ENCODE measurements at places on chromosomes 7 and 10.

DNA sequence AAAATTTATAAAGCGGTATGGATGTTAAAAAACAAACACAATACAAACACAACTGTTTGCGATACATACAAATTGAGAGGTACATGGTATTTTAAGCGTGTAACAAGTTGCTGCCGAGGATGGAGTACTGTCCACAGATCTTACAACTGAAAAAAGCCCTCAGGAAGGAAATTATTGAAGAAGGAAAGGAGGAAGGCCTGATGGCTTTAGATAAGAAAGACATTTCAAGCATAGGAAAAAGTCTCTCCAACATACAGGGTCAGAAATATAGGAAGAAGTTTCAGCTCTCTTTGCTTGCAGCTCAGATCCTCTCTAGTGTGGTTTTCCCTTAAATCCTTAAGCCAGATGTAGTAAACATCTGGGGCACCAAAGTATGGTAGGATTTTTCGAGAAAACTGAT, 25.0 kb downstream of the RBM28 start:
- no peak overlapping the region for H3K4me3 ChIP-seq
- H3K27ac ChIP-seq, result no peak overlapping the region
- no peaks in the 10 kb centered on the region for H3K4me1 ChIP-seq
- peaks cover 92% of the 10 kb centered on the region for H3K36me3 ChIP-seq

GRCh38 chr10:13634207-13634606, 47.4 kb downstream of the PRPF18 start:
- peak overlapping the region; percentile 38 for H3K27ac ChIP-seq
- H3K4me3 ChIP-seq, result no peak overlapping the region
- peak; percentile 1 for DNase-seq
- H3K27me3 ChIP-seq, result no peaks in the 10 kb centered on the region
- H3K36me3 ChIP-seq, result peaks cover 25% of the 10 kb centered on the region

- DNase-seq, result no peak
- no peak overlapping the region for H3K4me3 ChIP-seq
- no peaks in the 10 kb centered on the region for H3K36me3 ChIP-seq
- no peak overlapping the region for H3K27ac ChIP-seq
- no peaks in the 10 kb centered on the region for H3K4me1 ChIP-seq
Measured at GRCh38 chr7:22443370-22444180, 56.4 kb downstream of the STEAP1B start.

- no peaks in the 10 kb centered on the region for H3K4me1 ChIP-seq
- DNase-seq, result no peak
- H3K27me3 ChIP-seq, result no peaks in the 10 kb centered on the region
- H3K36me3 ChIP-seq, result no peaks in the 10 kb centered on the region
- H3K4me3 ChIP-seq, result no peak overlapping the region
- H3K27ac ChIP-seq, result no peak overlapping the region
Measured at GRCh38 chr7:159078193-159078910, 66.3 kb downstream of the VIPR2 start.

DNA sequence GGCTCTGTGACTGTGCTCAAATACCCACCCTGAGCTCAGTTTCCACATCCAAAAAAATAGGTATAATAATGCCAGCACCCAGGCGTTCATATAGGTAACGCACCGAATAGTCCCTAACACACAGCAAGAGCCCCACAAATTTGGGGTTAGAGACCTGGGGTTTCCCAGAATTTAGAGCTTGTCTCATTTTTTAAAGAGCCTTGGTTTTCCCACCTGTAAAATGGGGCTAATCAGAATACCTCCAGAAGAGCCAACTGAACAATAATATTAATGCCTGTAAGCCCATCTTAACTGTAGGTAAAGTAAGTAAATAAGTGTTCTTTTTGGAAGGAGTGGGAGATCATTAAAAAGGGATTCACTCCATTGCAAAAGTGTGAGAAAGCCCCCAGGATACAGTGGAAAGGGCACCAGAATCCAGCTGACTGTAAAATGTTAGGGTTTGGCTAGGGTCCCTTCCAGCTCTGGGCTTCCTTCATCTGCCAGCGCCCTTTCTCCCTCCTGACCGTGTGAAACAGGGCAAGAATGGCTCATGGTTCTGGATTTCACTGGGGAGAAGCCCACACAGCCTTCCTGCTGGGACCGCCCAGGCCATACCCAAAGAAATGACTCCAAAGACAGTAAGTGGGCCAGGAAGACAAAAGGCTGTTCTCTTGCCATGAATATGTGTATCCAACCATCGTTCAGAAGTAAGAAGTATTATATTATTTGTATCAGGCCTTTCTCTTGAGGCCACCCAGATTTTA, 2.1 kb downstream of the MTURN start:
- no peak overlapping the region for H3K27ac ChIP-seq
- peaks cover 15% of the 10 kb centered on the region for H3K27me3 ChIP-seq
- peak overlapping the region; percentile 78 for H3K4me3 ChIP-seq

- no peaks in the 10 kb centered on the region for H3K27me3 ChIP-seq
- H3K4me1 ChIP-seq, result peaks cover 10% of the 10 kb centered on the region
- peaks cover 65% of the 10 kb centered on the region for H3K36me3 ChIP-seq
- H3K4me3 ChIP-seq, result no peak overlapping the region
- no peak for DNase-seq
Measured at GRCh38 chr10:100223879-100224278, 5.5 kb downstream of the CHUK start.

DNA sequence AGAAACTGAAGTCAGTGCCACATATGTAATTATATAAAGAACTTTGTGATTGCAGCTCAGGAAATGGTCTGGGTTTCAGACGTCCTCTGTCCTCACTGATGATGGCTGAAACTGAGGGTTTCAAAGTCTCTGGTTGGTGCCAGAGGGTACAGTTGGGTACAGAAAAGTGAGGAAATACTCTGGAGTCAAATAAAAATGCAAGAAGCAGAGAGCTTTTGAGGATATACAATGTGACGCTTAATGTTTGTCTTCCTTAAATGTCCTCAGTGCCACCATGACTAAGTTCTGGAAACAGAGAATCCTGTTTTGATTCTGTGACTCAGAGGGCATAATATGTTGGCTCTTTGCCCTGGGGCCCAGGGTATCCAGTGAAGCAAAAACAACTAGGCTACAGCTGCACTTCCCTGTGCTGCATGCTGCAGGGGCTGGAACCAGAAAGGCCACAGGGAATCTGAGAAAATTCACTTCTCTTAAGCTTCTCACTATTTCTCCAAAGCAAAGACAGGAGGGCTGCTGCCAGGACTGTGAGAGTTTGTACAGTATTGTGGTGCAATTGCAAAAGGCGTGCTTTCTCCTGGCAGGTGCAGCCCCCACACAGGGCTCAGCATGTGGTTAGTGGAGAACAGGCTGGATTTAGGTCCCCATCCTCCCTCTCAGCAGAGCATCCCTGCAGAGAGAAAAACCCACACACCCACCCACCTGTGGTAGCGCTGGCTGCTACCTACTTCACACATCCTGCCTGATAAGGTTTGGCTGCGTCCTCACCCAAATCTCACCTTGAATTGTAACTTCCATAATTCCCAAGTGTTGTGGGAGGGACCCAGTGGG, 169.5 kb upstream of the SVIL start:
- no peaks in the 10 kb centered on the region for H3K27me3 ChIP-seq
- H3K4me1 ChIP-seq, result peaks cover 29% of the 10 kb centered on the region
- H3K36me3 ChIP-seq, result no peaks in the 10 kb centered on the region
- peak overlapping the region; percentile 89 for H3K27ac ChIP-seq
- DNase-seq, result peak; percentile 95

- peak; percentile 1 for DNase-seq
- peaks cover 18% of the 10 kb centered on the region for H3K4me1 ChIP-seq
Measured at GRCh38 chr10:44628921-44629320, 244.0 kb upstream of the CXCL12 start.

GRCh38 chr7:32330602-32331001, 159.6 kb downstream of the LSM5 start:
- H3K4me3 ChIP-seq, result no peak overlapping the region
- no peaks in the 10 kb centered on the region for H3K36me3 ChIP-seq
- H3K27me3 ChIP-seq, result no peaks in the 10 kb centered on the region
- no peaks in the 10 kb centered on the region for H3K4me1 ChIP-seq
- H3K27ac ChIP-seq, result no peak overlapping the region
- no peak for DNase-seq

GRCh38 chr7:98168181-98168903, 42.9 kb upstream of the BHLHA15 start:
- H3K27me3 ChIP-seq, result peaks cover 28% of the 10 kb centered on the region
- peaks cover 25% of the 10 kb centered on the region for H3K36me3 ChIP-seq
- no peak overlapping the region for H3K27ac ChIP-seq
- H3K4me1 ChIP-seq, result peaks cover 4% of the 10 kb centered on the region
- no peak overlapping the region for H3K4me3 ChIP-seq

DNA sequence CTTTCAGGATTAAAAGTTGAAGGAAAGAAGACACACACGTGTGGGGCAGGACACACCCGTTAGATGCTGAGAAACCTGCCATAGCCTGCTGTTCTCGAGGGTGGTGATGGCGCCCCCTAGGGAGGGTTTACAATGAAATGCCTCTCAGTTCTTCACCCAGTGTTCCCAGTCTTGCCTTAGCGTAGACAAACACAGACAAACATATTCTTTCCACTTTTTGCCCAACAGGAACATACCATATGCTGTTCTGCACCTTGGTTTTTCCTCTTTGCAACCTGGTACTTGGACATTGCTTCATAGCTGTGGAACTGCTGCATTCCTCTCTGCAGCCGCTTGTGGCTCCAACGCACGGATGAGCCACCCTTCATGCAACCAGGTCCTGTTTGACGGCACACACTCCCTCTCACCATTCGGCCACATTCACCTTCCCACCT, 23.3 kb upstream of the HSPA12A start:
- DNase-seq, result no peak
- H3K4me1 ChIP-seq, result no peaks in the 10 kb centered on the region
- H3K27ac ChIP-seq, result no peak overlapping the region
- no peaks in the 10 kb centered on the region for H3K36me3 ChIP-seq
- no peaks in the 10 kb centered on the region for H3K27me3 ChIP-seq

DNA sequence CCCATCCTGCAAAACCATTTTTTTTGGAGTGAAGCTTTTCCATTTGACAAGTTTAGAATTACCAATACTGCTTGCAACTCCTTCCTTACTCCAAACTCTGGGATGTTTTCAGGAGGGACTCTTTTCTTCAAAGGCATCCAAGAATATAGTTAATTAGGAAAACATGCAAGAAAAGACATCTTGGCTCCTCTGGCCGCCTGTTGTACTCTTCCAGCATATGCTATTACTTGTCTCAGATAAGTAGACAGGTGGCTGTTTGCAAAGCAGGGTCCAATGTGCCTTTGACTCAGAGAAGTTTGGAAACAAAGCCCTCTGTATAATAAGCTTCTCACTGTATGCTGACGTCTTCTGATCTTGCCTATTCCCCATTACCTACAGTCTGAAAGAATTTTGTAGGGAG, 746.5 kb downstream of the AUTS2 start:
- no peaks in the 10 kb centered on the region for H3K27me3 ChIP-seq
- DNase-seq, result no peak
- no peak overlapping the region for H3K27ac ChIP-seq
- H3K4me3 ChIP-seq, result no peak overlapping the region
- no peaks in the 10 kb centered on the region for H3K36me3 ChIP-seq
- H3K4me1 ChIP-seq, result no peaks in the 10 kb centered on the region

- DNase-seq, result no peak
- no peaks in the 10 kb centered on the region for H3K27me3 ChIP-seq
- no peak overlapping the region for H3K4me3 ChIP-seq
- H3K4me1 ChIP-seq, result no peaks in the 10 kb centered on the region
- no peaks in the 10 kb centered on the region for H3K36me3 ChIP-seq
- no peak overlapping the region for H3K27ac ChIP-seq
Measured at GRCh38 chr10:70931168-70931815, 42.9 kb upstream of the PCBD1 start.

GRCh38 chr10:5064656-5065055, 29.6 kb upstream of the AKR1C3 start:
- H3K4me3 ChIP-seq, result no peak overlapping the region
- no peaks in the 10 kb centered on the region for H3K36me3 ChIP-seq
- no peaks in the 10 kb centered on the region for H3K27me3 ChIP-seq
- no peak overlapping the region for H3K27ac ChIP-seq
- no peak for DNase-seq
- no peaks in the 10 kb centered on the region for H3K4me1 ChIP-seq

- H3K27me3 ChIP-seq, result peaks cover 26% of the 10 kb centered on the region
- no peaks in the 10 kb centered on the region for H3K36me3 ChIP-seq
- H3K27ac ChIP-seq, result no peak overlapping the region
- H3K4me1 ChIP-seq, result peaks cover 5% of the 10 kb centered on the region
- DNase-seq, result no peak
Measured at GRCh38 chr7:108008240-108008639, 5.3 kb upstream of the LAMB1 start.

DNA sequence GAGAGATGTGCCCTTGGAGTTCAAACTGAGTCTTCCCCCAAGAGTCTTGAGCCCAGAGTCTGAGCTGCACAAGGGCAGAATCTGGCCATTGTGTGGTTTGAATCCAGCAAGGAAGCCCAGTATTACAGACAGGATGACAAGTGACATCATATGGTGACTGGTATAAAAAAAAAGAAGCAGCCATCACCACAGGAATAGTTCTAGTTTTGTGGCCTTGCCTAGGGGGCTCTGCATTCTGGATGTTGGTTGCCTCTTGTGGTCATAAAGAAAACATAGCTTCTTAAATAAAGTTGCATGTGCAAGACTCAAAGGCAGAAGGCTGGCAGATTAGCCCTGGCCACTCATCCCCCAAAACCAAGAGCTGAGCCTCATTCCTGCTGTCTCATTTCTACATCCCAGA, 16.8 kb upstream of the LRRC72 start:
- H3K4me3 ChIP-seq, result no peak overlapping the region
- no peaks in the 10 kb centered on the region for H3K27me3 ChIP-seq
- no peaks in the 10 kb centered on the region for H3K4me1 ChIP-seq
- DNase-seq, result no peak

DNA sequence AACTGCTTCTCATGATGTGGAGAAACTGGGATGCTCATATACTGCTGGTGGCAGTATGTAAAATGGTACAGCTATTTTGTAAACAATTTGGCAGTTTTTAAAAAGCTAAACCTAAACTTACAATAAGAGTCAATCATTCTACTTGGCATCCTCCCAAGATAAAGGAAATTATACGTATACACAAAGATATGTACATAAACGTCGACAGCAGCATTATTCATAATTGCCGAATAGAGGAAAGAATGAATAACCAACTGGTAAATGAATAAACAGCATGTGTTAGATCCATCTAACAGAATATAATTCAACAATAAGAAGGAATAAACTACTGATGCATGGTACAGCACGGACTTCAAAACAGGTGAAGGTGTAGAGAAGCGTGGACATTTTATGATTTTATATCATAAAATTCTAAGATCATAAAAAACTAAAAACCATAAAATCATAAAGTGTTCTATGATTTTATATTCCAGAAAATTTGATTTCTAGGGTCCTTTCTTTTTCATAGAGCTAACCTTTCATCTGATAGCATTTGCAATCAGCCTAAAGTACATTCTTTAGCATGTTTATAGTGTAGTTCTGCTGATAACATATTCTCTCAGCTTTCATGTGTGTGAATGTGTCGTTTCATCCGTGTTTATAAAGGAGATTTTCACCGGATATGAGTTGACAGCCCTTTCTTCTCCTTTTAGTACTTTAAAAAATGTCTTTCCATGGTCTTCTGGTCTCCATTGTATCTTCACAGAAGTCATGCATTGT, 261.5 kb downstream of the DIP2C start:
- H3K27me3 ChIP-seq, result no peaks in the 10 kb centered on the region
- no peaks in the 10 kb centered on the region for H3K36me3 ChIP-seq
- H3K4me3 ChIP-seq, result no peak overlapping the region
- DNase-seq, result no peak
- H3K4me1 ChIP-seq, result no peaks in the 10 kb centered on the region
- no peak overlapping the region for H3K27ac ChIP-seq

GRCh38 chr10:34131152-34131551, 683.9 kb downstream of the PARD3 start:
- no peaks in the 10 kb centered on the region for H3K27me3 ChIP-seq
- no peak overlapping the region for H3K27ac ChIP-seq
- no peak for DNase-seq
- no peaks in the 10 kb centered on the region for H3K4me1 ChIP-seq

Data from CD14-positive monocyte (primary cell).